Placental epithelial cell (primary cell): ENCODE measurements at places on chromosomes 5 and 9. TPM values are rescaled to one million over a fixed set of nuclear protein-coding genes. Genes with fewer than 3 reads are reported as not detected.

PCDHGA2 gene
- 0.43 and 1.2 TPM in 2 replicates for total RNA-seq

F2R gene
- 0.11 and 0.39 TPM in 2 replicates for total RNA-seq

ACTBL2 gene
- 2.7 and 17.7 TPM in 2 replicates for total RNA-seq

S1PR3 gene
- total RNA-seq: 69.3 and 126 TPM in 2 replicates

GCNT4 gene
- 7.5 and 17.6 TPM in 2 replicates for total RNA-seq

KIF27 gene
- total RNA-seq: 2.4 and 5.5 TPM in 2 replicates

MARCOL gene
- not detected in 2 replicates for total RNA-seq

KLF4 gene
- 88.3 and 123 TPM in 2 replicates for total RNA-seq

KCNMB1 gene
- 0.33 and 0.79 TPM in 2 replicates for total RNA-seq

FAM78A gene
- total RNA-seq: under 0.01 TPM in 1 of 2 replicates, not detected in the other

NREP gene
- total RNA-seq: 253 and 667 TPM in 2 replicates

ARID3C gene
- total RNA-seq: not detected in 2 replicates

CCL28 gene
- total RNA-seq: 2.0 and 2.2 TPM in 2 replicates
